ENCODE measurements at places on chromosomes 2 and 18. TPM values are rescaled to one million over a fixed set of nuclear protein-coding genes. Genes with fewer than 3 reads are reported as not detected.

Gene TNFRSF11A
- 0.36 TPM for total RNA-seq

Gene ANKMY1
- 4.0 TPM for total RNA-seq

DNA sequence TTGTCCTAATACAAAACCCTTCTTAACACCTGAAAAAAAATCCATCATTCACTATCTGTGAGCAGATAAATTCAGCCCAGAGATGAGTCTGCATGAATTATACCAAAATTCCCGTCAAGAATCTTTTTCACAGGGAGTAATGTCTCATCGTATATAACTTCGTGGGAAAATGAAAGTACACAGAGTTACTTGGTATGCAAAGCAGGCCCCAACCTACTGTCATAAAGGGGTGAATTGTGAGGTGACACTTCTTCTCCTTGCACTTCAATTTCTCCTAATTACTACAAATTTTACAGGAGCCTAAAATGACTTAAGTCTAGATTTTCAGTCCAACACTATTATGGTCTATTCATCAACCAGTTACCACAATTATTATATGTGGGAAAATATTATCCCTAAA, 84.6 kb upstream of the CDH20 start:
- DNase-seq = no peak

DNA sequence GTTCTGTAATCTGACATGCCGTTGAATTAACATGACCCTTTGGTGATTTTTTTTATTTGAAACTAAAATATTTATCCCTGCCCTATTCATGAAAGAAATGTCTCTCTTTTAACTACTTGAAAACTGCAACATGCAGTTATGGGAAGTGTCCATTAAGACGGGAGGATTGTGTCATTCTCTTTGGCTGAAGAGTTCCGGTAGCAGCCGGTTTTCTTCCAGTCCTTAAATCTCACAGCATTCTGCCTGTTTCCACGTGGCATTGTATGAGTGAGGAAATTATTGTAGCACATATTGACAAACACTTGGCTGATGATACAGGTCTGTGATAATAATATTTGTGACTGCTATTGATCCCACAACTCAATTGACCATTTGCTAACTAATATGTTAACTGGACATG, 509.6 kb upstream of the POU3F3 start:
- DNase-seq = no peak

Gene ZNF512
- 19.8 TPM for total RNA-seq

Gene CRIM1
- total RNA-seq = 35.1 TPM

- DNase-seq = no peak
Measured at GRCh38 chr2:224952936-224953657, 89.2 kb downstream of the DOCK10 start.

DNA sequence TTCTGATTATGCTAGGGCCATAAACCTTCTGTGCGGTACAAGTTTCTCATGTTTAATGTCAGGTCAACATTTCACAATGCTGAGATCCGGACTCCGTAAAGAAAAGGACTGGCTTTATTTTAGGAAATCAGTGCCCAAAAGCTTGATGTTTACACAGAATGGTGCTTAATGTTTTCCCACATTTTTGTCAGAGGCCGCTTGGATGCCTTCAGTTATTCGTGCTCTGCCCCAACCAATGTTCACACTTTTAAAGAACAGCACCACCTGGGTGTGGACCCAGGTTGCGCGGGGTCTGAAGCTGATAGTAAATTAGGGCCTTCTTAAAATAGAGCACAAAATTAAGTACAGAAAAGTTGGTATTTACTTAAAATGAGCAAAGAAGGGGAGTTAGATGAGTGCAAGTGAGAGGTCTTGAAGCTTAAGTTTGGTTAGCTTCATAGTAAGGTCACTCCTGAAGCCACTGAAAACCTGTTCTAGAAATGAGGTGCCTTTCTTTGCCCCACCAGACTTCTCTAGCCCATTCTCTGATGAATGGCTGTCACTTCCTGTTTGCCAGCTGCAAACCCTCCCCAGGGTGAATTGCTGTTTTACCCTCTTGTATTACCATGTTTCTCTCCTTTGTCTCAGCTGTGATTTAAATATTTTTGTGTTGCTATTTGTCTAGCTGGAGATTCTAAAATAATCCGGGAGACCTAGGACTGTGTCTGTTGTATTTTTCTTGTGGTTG, 20.5 kb downstream of the SLC3A1 start:
- no peak for DNase-seq

DNA sequence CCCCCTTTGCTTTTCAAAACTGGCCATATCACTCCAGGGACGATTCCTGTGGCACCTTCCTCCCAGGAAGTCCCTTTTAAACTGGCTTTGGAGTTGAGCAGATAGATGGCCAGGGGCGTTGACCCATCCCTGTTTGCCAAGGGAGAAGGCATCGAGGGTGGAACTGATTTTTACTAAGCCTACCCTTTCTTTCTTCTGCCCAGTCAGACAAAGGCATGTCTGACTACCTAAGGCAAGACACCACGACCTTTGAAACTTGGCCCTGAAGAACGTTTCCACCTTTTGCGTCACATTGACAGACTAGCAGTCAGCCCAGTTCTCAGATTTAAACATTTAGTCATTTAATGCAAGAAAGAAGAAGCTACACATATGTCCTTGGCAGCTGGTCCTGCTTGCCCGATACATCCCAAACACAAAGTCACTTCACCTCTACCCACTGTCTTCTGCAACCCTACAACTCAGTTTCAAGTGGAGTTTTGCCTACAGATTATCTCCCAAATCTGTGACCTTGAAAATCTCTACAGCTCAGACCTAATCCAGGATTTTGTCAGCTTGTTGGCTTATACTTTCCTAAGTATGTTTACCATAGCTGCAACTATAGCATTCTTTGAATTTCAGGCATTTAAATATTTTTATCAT, 102.2 kb upstream of the IL1R2 start:
- no peak for DNase-seq

DNA sequence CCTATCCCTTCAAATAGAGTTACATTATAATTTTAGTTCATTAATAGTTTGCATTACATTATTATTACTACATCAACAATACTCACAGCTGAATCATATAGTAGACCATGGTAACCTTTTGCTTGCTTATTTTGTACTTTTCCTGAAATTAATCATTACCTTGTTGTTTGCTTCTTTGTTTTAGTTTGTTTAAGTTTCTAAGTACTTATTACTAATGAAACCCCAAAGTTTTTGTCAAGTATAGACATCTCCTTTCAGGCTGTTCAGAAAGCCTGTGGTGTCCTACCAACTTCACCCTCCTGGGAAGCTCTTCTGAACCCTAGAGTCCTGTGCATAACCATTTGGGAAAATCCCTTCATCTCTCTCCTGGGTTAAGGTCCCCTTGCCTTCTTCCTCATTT, 43.5 kb upstream of the LAPTM4A start:
- no peak for DNase-seq
